Activated CD4-positive, alpha-beta T cell treated with anti-CD3 and anti-CD28 coated beads for 36 hours (primary cell): ENCODE measurements at places on chromosomes 3 and 15.

DNA sequence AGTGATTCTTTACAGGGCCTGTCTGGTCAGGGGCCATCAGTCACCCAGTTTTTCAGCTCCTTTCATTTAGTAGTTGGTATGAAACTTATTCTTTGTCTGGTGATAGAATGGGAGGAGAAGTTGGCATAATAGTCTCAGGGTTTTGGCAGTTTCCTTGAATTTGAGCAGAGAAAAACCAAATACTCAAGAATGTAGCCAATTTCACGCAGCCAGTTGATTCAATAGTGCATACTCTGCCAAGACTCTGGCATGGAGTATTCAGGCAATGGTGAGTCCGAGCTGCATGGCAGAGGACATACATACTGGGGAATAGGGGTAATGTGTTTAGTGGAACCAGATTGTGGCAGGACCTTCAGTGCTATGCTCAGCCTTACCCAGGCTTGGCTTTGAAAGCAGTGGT lies 118.3 kb downstream of the GALK2 start:
- no peak for DNase-seq

DNA sequence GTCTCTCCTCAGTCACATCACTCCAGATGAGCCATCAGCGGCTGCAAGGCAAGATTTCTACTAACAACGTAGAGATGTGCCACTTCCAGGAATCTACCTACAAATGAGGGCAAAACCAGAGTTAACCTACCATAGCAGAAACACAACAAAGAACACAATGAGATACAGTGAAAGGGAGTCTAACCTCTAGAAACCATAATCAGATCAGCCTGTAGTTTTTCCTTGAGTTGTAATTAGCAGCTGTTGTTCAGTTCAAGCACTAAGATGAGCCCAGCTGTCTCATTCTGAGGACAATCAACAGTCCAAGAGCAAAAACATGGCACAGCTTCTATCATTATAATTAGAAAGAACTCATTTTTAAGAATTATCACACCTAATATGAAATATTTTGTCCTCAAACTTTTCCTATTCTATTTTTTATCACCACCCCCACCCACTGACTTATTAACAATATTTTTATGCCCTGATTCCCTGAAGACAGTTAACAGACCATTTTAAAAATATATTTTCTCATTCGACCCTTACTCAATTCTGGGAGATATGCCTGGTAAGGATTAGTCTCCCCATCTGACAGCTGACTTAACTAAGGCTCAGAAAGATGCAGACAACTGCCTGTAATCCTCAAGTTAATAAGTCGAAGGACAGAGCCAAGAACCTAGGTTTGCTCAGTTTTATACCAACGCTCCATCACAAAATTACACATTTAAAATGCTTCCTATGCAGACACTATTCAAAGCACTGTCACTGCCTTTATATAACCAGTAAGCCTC lies 50.1 kb downstream of the MAGI1 start:
- no peak for DNase-seq

- DNase-seq: no peak
These were observed 13.8 kb downstream of the RBM5 start for GRCh38 chr3:50102558-50102957.

GRCh38 chr15:66102563-66103292 lies 150.8 kb downstream of the MEGF11 start:
- DNase-seq: no peak

DNA sequence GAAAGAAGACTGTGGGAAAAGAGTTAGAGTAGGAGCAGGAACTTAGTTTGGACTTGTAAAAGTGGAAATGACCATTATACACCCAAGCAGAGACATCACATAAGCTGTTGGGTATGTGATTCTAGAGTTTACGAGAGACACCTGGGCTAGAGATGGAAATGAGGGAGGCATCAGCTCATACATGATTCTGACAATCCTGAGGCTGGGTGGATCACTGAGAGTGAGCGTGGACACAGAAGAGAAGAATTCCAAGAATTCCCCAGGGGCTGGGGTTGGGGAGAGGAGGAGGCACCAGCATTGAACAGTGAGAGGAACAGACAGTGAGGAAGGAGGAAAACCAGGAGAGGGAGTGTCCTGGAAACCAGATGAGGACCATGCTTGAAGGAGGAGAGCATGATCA lies 113.5 kb downstream of the KCNAB1 start:
- no peak for DNase-seq

DNA sequence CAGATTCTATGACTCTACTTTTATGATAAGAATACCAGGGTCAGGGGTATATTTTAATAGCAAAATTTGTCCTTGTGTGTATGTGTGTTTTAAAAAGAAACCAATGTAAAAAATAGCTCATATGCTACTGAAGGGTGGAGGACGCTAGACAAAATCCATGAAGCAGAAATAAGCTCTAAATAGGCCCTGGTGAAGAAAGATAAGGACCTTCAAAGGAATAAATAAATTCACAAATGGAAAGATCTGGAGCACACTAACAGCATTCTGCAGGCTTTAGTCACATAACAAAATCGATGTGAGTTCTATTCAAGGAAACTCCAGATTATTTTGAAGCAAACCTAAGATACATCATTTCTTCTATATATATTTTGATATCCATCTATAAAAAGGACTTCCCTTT lies 27.2 kb upstream of the ATP11B start:
- no peak for DNase-seq

GRCh38 chr15:57169643-57170042 lies 206.7 kb upstream of the CGNL1 start:
- DNase-seq: no peak

GRCh38 chr15:35603856-35604255 lies 57.9 kb upstream of the DPH6 start:
- no peak for DNase-seq

- no peak for DNase-seq
These were observed 11.7 kb upstream of the ADAMTS17 start for GRCh38 chr15:100353449-100353848.

- no peak for DNase-seq
These were observed 27.3 kb downstream of the DUT start for GRCh38 chr15:48358229-48359152.

GRCh38 chr15:66486887-66487286 lies 10.7 kb downstream of the SNAPC5 start:
- DNase-seq: no peak

GRCh38 chr3:14304101-14305045 lies 98.0 kb upstream of the SLC6A6 start:
- no peak for DNase-seq

DNA sequence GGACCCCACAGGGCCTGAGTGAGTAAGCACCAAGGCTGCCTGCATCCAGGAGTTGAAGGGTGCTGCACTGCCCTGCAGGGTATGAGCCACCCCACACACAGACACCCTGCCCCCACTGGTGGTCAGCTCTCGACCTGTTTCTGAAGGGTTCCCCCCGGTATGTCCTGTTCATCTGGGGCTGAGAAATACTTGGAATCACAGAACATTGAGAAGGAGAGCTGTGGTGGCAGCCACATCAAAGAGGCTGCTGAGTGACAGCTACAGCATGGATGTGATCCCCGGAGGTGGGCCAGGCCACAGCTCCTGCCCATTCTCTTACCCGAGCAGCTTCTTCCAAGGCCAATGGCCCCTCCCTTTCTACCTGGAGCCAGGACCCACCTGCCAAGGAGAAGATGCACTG lies 66.4 kb upstream of the PLXNA1 start:
- no peak for DNase-seq
